ENCODE measurements at places on chromosomes 12 and 14.

DNA sequence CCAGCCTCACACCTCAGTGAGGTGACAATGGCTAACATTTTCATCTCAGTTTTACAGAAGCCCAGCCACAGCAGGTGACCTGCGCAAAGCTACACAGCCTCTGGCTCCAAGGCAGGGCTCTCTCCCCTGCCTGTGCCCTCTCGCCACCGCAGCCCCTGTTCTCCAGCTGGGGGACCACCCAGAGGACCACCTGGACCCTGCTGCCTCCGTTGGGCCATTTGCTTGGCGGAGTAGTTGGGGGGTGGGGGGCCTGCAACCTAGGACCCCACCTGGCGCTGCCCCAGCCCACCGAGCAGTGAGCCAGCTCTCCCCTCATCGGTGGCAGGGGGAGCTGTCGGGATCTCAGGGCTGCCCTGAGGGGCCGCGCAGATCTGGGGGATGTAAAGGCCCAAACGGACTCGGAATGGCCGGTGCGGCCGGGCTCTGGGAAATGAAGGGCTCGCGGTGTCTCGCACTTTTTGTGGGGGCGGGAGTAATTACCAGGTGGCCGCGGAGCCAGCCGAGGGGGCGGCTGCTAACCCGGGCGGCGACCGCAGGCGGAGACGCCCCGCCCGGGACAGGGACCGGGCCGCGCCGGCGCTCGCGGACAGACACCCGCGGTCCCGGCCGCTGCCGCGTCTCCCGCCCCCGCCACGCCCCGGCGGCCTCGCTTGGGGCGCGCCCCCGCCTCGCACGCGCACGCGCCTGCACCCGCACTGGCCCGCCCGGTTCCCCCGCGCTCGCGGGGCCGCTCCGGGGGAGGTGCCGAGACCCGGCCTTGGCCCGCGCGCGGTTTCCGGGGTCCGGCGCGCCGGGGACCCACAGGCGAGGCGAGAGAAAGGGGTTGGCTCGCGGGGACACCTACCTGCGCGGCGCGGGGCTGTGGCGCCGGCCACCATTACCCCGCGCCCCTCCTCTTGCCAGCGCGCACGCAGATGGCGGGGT lies 8.6 kb upstream of the GPR68 start:
- DNase-seq, result no peak

DNA sequence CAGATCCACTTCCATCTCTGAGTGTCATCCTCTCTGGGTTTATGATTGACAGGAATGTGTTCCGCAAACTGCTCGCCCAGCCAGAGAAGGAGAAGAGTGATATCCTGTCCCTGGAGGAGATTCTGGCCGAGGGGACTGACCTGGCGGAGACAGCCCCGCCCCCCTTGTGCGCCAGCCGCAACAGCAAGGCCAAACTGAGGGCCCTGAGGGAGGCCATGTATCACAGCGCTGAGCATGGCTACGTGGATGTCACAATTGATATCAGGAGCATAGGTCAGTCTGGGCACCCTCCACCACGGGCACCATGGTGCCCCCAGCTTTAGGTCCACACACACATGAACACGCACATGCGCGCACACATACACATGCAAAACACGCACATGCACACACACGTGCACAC lies 67.5 kb upstream of the PWP1 start:
- DNase-seq, result no peak

DNA sequence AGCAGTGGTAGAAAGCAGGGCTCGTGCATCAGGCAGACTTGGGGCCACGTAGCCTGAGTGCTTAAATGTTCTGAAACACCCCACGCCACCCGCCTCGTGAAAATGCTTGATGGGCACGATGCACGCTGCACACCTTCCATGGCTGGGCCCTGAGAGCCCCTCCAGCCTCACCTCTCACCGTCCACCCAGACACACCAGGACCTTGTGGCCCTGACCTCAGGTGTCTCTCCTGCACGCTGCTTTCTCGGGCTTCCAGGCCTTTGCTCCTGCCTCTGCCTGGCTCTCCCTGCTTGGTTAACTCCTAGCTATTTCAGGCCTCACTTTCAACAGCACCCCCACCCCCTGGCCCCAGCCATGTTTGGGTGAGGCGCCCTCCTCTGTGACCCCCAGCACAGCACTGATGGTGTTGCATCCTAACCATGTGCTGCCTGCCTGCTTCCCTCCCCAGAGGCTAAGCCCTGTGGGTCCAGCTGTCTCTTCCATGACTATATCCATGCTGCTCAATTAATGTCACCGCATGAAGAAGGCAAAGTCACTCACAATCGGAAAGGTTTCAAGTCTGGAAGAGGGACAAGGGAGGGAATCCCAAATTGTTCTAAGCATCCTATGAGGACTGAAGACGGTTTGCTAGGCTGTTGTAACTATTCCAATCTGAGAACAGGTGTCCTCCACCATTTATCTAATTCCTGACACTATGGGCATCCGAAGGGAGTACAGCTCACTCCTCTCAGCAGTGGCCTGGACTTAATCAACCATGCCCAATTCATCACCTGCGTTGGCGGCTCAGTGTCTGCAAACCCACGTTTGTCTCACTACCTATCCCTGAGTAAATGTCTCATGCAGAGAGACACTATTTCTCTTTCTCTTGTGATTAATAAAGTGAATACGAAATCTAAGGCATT lies 82.2 kb downstream of the CCDC88C start:
- DNase-seq, result no peak

DNA sequence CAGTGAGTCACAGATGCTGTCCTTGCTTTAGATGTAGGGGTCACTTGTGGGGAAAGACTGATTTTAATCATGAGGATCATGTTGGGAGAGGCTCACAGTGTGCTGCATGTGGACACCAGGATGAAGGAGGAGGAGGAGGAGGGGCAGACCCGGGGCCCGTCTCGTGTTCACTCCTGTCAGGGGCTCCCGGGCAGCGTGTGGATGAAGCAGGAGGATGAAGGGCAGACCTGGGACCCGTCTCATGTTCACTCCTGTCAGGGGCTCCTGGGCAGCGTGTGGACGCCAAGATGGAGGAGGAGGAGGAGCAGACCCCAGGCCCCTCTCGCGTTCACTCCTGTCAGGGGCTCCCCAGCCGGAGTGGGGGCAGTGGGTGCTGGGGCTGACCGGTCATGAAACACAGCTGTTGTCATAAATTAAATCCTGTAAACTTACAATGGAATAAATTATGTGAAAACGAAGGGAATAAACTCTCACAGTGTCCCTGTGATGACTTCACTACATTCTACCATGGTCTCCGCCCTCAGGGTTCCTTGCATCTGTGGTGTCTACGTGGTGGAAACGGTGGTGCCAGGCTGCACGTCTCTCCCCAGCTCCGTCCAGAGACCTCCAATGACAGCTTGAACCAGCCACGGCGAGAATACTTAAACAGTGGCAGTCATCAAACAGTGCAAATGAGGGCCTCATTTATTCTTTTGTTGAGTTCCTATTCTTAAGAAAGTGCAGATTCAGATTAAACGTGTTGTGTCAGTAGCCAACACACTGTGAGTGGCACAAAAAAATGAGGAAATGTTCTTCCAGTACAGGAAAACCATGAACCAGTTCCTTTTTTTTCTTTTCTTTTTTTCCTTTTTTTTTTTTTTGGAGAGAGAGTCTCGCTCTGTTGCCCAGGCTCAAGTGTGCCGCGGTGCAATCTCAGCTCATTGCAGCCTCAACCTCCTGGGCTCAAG lies 37.7 kb upstream of the SFSWAP start:
- DNase-seq, result no peak

GRCh38 chr12:22458298-22458937 lies 85.9 kb downstream of the C2CD5 start:
- no peak for DNase-seq

GRCh38 chr12:95633732-95634465 lies 82.6 kb upstream of the USP44 start:
- DNase-seq, result no peak

DNA sequence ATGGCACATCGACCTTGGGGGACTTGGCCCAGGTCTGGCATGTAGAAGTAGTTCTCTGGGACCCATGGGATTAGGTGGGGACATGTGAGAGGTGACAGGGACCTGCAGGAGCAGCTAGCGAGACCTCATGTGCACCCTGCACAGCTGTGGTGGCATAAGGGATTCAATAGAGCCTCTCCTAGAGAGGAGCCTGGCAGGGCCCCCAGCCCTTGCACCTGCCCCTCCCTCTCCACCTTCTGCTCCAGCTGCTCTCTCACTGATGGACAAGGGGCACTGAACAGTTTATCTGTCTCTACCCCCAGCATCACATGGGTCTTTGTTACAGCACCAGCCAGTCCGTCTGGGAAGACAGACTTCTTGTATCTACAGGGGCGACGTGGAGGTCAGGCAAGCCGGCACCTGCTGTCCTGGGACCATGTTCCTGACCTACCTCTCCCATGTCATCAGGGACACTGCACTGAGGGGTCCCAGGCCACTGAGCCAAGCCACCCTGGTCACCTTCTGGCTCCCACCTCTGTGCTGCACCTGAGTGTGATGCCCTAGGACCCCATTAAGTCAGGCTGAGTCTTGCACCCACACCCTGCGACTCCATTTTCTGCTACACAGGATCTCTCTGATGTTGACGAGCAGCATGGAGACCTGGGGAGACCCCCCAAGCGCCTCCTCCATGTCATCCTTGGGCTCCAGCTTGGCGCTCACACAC lies 32.6 kb downstream of the DDX11 start:
- no peak for DNase-seq

- no peak for DNase-seq
These were observed 89.6 kb downstream of the ERC1 start for GRCh38 chr12:1080520-1081223.

GRCh38 chr12:132689227-132689626 lies 1.8 kb downstream of the PXMP2 start:
- no peak for DNase-seq

- no peak for DNase-seq
These were observed 42.6 kb downstream of the LTBP2 start for GRCh38 chr14:74569387-74569786.

DNA sequence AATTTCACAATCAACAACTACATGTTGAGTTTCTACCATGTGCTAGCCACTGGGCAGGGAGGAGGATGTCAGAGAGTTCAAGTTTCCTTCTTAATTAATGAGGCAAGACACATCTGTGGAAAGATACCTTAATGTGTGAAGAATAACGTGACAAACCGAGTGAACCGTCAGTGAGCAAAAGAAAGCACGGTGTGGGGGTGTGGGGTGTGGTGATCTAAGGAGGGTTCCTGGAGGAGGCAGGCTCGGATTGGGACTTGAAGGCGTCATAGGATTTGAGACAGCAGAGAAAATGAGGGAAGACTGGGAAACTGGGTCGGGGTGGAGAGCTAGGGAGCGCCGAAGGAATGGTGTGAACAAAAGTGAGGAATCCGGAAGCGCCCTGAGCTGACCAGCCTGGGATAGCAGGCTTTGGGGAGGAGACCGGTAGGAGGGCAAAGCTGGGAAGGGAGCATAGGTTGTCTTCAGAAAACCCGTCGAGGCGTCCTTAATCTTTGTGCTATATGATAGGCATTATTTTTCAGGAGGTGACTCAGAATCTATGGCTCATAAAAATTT lies 22.3 kb downstream of the GALNT8 start:
- no peak for DNase-seq

DNA sequence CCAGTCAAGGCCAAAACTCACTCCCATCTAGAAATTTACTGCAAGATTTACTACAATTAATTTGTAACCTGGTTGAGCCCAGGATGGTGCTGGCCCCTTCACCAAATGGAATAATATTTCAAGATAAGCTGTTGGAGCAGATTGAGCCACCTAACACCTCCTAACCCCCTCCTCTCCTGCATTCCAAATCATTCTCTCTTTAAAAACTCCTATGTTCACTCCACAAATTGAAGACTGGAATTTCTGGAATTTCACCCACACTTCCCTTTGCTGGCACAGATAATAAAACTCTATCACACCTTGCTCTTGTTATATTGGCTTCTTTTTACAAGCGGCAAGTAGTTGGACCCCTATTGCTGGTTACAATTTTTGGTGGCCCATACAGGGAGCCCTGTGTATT lies 41.7 kb downstream of the MIS18BP1 start:
- no peak for DNase-seq

- DNase-seq, result no peak
These were observed 4.3 kb downstream of the SEL1L start for GRCh38 chr14:81529391-81529790.

Data from GM12864 (cell line).